ENCODE measurements at places on chromosomes 13 and 19.

DNA sequence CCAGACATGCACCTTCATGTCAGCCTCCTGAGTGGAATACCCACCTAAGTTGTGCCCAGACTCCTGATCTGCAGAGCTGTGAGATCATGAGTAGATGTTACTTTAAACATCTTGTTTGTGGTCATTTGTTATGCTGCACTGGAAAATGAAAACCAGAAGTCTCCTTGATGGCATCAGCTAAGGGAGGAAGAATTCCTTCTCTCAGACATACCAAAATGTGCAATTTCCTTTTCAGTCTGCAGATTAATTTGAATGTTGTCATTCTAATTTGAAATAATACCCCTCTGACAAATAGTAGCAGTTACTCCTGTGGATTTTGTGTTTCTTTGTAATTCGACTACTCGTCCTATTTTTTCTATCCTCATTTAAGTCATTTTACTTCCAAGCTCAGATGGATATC lies 59.3 kb downstream of the ITGBL1 start:
- DNase-seq: no peak

DNA sequence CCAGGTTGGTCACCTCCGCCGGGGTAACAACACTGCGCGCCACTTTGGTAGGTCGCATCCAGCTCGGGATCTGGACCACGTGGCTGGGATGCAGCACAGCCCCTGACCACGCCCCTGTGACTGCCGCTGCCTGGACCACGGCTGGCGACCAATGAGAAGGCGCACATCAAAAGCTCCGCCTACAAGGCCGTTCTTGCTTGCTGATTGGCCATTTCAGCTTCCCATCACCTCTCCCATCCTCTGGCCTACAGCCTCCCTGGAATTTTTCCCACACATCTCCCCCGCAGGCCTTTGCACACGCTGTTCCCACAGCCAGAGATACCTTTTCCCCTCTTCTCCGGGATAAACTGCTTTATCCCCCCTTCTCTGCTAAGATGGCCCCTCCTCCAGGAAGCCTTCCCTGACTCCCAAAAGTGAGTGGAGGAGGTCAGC lies 12.5 kb upstream of the MAP1S start:
- no peak for DNase-seq

GRCh38 chr13:102510072-102510471 lies 86.7 kb upstream of the TPP2 start:
- no peak for DNase-seq

DNA sequence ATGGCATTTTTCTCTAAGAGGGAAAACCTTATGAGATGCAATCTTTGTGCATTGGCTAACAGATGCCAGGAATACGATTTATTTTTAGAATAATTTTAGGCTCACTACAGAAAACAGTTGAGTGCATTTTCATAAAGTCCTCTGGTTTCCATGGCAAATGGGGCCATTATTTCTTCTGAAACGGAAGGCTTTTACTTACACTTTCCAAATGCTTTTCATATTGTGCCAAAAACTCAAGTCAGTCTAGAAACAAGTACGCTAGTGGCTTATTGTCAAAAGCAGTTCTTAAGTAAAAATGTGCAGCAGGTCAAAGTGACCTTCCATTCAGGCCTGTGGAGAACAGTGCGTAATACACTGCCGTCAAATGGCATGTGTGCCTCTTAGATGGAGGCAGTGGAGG lies 628.7 kb downstream of the EFNB2 start:
- no peak for DNase-seq

DNA sequence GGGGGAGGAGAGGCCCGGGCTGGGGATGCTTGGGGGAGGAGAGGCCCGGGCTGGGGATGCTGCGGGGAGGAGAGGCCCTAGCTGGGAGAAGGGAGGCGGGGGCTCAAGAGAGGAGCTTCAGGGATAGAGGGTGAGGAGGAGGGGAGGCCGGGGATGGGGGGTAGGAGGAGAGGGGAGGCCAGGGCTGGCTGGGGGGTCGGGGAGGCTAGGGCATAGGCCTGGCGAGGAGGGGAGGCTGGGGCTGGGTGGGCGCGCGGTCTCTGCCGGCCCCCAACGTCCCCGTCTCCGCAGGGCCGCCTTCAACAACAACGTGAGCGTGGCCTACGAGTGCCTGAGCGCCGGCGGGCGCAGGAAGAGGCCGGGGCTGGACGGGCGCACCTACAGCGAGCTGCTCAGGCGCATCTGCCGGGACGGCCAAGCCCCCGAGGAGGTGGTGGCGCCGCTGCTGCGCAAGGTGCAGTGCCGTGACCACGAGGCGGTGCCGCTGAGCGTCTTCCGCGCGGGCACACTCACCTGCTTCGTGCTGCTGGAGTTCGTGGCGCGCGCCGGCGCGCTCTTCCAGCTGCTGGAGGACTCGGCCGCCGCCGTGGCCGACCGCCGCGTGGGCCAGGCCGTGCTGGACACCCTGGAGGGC lies 11.4 kb downstream of the TPGS1 start:
- DNase-seq: no peak

DNA sequence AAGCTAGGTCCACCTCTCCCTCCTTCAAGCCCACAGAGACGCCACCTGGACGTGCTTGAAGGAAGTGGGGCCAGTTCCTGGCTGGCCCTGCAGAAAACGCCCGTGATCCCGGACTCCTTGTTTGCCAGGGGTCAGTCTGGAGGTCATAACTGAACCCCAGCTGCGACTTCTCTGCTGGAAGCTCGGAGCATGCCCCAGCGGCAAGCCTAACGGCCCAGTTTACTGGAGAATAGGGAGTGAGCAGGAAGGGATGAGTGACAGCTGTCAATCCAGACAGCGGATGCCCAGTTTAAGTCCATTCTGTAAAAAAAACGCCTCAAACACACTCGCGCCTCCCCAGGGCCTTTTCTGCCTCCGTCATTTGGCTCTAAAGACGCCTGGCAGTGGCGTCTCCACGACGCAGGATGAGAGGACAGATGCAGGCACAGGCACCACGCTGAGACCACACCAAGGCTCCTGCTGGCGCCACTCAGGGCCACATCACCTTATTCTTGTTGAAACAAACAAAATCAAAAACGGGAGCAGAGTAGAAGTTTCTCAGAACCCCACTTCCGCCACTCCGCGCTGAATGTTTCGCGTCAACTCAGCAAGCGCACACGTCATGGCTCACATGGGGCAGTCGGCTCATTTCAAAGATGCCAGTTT lies 57.6 kb downstream of the RASA3 start:
- DNase-seq: no peak

DNA sequence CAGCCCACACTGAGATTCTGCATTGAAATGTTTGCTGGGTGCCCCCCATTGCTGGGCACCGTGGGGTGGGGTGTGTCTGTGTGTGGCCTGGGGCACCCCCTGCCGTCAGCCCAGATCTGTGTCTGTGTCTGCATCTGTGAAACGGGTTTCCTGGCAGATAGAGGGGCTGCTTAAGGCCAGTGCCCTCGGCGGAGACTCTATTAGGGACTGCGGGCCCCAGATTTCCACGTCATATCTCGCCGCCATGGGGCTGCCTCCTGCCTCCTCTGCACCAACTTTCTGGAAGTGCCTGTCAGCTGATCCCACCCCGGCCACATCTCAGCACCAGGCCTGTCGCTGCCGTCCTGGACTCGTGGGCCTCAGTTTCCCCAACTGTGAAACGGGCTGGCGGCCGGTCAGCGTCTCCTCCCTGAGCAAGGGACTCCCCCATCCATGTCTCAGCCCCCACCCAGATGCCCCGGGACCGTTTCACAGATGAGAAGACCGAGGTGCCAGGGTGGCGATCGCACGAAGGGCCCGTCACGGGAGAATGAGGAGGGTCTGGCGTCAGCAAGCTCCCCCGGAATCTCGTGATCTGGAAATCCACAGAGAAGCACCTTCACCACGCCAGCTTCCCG lies 21.4 kb downstream of the ARID3A start:
- DNase-seq: no peak

DNA sequence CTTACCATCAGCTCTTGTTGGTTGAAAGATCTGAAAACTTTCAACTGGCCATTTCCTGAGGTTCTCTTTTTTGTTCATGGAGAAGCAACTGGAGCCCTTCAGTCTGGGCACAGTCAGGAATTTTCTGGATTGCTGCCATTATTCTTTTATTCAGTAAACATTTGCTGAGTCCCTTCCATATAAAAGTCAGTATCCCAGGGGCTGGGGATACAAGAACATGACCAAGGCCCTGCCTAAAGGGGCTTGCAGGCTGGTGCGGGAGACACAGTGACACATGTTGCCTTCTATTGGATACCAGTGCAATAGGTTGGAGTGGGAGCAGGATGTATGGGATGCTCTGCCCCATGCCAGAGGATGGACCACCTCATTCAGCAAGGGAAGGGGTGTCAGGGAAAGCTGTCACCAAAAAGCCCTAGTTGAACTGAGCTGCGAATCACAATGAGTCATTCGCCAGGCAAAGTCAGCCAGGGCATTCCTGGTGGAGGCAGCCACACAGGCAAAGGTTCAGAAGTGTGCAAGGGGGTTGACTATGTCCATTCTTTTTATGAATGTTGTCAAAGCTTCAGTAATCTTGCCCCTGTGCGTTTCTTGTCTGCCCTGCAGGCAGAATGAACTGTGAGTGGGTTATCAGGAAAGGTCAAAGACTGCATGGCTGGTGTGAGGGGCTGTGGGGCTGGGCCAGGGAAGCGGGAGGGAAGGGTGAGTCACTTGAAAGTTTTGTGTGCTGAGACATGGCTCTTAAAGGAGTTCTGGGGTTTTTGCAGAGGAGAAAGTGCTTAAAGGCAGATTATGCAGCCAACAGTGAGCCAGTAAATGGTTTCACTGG lies 395.9 kb downstream of the KCNRG start:
- peak; percentile 90 for DNase-seq

GRCh38 chr13:44386913-44387556 lies 13.4 kb downstream of the SERP2 start:
- no peak for DNase-seq

DNA sequence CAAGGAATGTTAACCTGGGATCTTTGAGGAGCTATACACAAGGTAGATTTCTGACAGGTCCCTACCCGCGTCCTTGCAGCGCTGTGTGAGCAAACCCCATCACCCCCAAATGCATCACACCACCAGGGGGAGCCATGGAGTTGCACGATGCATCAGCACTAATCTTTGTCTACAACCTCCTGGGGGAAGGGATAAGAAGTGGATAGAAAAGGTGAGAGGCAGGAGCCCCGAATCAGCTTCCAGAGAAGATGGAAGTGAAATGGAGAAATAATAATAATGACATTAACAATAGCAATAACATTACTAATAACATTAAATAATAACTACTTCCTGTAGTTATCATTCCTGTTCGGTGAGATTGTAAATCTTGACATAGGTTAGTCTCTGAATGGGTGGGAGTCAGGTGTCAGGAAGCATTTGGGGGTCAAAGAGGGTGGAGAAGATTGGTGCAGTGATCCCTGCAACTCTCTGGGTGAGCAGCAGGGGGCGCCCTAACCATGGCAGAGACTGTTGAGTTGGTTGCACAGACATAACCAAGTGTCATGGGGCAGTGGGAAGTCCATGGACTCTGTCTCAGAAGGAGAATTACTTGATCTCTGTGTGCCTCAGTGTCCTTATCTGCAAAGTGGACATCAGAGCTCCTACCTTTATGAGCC lies 16.5 kb downstream of the SIGLEC7 start:
- DNase-seq: peak; percentile 45

DNA sequence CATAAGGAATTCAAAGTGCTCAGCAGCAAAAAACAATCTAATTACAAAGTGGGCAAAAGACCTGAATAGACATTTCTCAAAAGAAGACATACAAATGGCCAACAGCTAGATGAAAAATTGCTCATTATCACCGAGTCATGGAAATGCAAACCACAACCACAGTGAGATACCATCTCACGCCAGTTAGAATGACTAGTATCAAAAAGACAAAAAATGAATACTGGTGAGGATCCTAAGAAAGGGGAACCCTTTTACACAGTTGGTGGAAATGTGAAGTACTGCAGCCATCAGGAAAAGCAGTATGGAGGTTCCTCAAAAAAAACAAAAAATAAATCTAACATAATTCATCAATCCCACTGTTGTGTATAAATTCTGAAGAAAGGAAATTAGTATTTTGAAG lies 1206.1 kb downstream of the EFNB2 start:
- no peak for DNase-seq

DNA sequence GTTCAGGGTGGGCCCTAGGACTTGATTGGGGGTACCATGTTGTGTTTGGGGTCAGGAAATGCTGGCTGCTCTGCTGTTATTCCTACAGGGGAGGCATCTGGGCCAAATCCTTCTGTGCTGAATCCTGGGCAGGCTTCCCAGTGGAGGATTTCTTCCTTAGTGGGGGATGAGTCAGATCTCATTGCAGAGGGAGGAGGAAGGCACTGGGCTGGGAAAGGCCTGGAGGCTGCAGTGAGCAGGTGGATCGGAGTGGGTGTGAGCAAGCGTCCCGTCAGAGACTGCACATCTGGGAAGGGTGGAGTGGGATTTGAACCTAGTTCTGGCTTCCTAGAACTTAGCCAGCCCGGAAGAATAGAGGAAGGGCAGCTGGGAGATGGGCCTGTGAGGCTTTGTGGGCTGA lies 11.5 kb downstream of the CCDC124 start:
- DNase-seq: no peak

DNA sequence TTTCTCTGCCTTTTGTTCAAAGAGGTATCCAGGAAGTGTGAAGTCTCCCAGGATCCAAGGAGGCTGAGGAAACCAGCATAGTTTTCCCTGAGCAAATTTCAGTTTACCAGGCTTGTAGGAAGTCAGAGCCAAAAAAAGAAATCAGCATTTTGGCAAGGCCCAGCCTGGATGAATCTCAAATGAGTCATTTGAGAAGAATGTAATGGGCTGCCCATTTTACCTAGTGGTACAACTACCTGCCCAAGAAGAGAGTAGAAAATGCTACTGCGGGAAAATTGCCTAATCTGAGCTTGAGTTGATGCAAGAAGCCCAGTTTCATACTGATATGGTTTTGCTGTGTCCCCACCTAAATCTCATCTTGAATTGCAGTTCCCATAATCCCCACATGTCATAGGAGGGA lies 284.1 kb upstream of the ZNF507 start:
- DNase-seq: no peak

DNA sequence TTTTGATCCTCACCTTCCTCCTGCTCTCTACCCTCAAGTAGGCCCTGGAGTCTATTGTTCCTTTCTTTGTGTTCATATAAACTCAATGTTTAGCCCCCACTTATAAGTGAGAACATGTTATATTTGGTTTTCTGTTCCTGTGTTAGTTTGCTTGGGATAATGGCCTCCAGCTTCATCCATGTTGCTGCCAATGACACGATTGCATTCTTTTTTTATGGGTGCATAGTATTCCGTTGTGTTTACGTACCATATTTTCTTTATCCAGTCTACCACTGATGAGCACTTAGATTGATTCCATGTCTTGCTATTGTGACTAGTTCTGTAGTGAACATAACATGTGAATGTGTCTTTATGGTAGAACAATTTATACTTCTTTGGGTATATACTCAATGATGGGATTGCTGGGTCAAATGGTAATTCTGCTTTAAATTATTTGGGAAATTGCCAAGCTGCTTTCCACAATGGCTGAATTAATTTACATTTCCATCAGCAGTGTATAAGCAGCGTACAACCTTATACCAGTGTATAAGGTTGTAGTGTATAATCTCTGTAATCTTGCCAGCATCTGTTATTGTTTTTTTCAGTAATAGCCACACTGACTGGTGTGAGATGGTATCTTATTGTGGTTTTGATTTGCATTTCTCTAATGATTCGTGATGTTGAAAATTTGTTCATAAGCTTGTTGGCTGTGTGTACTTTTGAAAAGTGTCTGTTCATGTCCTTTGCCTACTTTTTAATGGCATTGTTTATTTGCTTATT lies 288.9 kb downstream of the KCNRG start:
- no peak for DNase-seq

Data from COLO829 (cell line).